ENCODE measurements at places on chromosomes 1 and 21.

DNA sequence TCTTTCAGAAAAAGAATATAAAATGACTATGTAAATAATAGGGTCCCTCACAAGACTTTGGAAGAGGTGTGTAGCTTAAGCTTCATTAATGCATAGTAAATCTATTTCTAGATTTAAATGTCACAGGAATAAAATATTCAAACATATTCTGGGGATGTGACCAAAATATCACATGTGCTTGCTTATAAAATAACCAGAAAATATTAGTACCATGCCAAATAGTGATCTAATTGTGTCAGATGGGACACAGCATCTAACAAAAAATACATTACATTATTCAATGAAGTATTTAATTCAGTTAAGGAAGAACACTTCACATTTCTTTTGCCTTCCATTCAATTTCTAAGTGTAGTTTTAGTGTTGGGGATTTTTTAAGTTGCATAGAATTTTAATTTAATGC is 179.5 kb downstream of the LRRC40 start:
- DNase-seq = no peak

DNA sequence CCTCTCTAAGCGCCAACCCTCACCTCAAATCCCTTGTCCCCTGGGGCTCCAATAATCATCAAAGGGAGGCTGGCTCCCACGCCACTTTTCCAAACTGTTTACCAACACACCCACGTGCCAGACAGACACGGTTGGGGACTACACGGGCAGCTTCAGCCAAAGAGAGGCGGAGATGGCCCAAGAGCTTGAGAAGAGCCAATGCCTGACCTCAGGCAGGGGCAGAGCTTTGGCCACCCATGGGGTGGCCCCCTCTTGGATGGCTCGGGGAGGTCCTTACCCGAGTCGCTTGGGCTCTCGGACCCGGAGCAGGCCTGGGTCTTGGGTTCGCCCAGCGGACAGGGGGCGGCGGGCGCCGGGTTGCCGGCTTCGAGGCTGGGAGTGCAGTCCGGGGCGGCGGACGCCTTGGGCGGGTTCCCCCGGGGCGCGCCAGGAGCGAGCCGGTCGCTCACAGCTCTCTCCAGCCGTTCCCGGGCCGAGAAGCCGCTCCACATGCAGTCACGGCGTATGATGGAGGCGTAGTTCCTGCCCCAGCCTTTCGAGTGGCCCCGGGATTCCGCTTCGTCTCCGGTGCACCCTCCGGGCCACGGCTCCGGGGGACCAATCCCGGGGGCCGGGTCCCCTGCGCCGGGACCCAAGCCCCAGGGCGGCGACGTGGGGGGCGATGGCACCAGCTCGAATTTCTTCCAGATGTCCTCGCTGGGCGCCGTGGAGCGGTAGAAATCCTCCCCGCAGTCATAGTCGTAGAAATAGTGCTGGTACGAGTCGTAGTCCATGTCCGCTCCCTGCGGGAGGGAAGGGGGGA is 854 bp downstream of the MYCL start:
- no peak for DNase-seq

DNA sequence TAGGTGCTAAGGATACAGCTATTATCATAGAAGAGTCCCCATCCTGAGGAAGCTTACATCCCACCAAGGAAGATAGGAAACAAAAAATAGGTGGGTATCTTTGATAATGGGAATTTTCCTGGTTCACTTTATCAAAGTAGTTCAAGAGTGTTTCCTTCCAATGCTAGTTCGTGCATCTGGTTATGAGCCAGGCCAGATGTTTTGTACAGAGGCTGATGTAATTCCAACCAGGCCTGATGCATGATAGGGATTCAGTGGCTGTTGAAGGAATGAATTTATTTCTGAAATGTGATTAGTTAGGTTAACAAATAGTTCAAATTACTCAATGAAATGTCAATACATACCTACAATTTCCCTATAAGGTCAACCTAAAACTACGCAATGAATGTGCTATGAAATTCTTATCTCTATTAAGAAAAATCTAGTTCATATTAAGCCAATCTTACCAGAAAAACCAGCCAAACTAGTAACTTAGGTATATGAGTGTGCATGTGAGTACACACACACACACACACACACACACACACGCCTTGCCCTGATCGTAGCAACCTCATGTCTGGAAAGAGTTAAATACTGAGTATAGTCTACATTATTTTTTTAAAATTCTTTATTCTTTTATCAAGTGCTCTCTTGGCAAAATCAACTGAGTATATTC is 9.5 kb upstream of the ZBTB18 start:
- DNase-seq = no peak

DNA sequence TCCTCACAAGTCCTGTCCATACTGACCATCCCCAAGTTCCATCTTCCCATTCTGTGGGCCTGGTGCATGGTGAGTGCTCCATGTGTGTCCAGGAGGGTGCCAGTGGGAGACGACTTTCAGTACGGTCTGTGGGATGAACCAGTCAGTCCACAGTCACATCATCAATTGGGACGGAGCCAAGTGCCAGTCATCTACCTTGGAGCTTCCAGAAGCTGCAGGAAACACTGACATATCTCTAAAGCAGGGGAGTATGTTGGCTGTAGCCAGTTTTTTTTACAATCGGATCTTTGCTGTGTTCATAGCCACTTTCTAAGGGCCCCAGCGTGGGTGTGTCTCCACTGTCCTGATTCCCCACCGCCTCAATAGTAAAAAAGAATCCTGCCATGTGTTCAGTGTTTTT is 13.6 kb upstream of the TRIM17 start:
- no peak for DNase-seq

DNA sequence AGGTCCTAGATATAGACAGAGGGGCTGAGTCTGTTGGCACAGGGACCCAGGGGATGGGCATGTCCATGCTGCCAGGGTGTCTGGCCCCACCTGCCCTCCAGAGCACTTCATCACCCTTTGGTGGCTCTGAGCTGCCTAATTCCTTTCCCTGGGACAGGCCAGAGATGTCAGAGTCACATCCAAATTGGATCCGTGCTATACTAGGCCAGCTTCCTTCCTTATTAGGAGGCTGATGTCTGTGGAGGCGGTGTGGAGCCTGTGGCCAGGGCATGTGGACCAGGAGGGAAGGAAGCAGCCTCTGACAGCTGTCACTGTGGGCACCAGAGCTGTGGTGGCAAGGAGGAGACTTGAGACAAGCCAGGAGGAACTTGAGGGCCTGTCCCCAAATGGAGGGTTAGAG is 77.7 kb upstream of the TMEM51 start:
- DNase-seq = no peak

- no peak for DNase-seq
Observed at GRCh38 chr1:246338546-246338945, 168.5 kb downstream of the SMYD3 start.

GRCh38 chr1:185377831-185378230 is 60.8 kb upstream of the IVNS1ABP start:
- DNase-seq = no peak

- no peak for DNase-seq
Observed at GRCh38 chr1:184950906-184951305, 23.4 kb downstream of the NIBAN1 start.

DNA sequence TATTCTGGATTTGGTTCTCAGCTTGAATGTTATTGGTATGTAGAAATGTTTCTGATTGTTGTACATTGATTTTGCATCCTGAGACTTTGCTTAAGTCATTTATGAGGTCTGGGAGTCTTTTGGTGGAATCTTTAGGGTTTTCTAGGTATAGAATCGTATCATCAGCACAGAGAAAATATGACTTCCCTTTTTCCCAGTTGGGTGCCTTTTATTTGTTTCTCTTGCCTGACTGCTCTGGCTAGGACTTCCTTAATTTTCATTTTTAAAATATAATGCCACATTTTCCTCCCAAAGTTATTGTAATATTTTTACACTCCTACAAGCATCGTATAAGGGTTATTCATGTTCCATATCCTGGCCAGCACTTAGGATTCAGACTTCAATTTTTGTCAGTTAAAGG is 111.1 kb downstream of the FNBP1L start:
- no peak for DNase-seq

DNA sequence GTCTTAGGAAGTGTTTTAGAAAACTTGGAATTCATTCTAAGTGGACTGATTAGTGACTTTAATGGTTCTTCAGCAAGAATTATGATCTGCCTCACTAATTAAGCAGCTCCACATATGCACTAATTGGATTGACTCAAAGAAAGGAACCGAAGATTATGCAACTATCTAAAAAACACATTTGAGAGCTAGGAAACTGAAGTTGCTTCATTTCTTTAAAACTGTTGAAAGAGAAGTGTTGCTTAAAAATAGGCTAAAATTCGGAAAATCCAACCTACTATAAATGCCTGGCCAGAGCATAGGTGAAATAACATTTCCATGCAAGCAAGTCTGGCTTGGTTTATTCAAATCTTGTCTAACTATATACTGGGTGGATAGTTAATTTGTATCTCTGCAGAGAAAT is 502.9 kb upstream of the ZRANB2 start:
- no peak for DNase-seq

All from HEK293T (cell line).